ENCODE measurements at places on chromosomes 4 and X. TPM values are rescaled to one million over a fixed set of nuclear protein-coding genes. Genes with fewer than 3 reads are reported as not detected.

GPR50 gene
- total RNA-seq: not detected

HSFX1 gene
- 3.0 TPM for total RNA-seq

FMR1 gene
- 24.3 TPM for total RNA-seq

NKX1-1 gene
- not detected for total RNA-seq

CDKL2 gene
- total RNA-seq: 0.11 TPM

RPL39 gene
- total RNA-seq: 1,056 TPM

PABPC5 gene
- total RNA-seq: 0.91 TPM

GAGE12J gene
- not detected for total RNA-seq

DNA sequence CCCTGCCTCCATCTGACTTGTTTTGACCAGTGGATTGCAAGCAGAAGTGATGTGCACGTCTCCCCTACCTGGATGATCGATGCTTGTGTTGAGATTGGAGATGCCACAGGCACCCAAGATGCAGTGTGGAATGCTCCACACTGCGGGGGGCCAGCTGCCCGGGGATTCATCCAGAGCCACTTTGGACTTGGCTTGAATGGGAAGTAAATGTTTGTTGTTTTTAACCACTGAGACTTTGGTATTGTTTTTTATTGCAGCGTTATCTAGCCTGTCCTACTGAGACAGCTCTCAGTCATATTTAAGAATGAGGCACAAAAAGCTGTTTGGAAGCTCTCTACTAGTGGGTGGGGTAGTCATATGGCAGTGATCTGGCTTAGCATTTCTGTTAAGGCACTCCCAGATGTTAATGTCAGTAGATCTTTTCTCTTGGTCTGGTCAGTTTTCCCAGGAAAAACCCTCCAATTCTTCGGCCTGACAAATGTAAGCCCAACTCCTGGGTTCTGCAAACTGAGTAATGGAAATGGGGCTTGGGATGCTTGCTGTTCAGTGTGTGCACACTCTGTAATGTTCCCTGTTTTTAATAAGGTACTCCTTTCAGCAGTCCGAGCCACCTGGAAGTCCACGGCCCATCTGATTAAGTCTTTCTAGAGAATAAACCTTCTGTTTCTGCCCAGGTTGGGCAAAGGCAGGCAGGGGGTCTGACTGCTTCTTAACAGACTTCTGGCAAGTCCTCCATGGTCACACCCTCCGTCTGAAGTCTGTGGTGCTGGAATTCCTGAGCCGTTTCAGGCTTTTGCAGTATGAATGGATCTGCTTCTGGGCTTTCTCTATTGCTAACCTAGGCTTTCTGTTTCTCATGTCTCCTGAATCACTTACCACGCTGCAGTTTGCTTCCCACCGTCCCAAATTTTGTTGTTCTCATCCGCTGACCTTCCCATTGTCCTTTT is 74.8 kb downstream of the WWC2 start:
- DNase-seq: no peak

DNA sequence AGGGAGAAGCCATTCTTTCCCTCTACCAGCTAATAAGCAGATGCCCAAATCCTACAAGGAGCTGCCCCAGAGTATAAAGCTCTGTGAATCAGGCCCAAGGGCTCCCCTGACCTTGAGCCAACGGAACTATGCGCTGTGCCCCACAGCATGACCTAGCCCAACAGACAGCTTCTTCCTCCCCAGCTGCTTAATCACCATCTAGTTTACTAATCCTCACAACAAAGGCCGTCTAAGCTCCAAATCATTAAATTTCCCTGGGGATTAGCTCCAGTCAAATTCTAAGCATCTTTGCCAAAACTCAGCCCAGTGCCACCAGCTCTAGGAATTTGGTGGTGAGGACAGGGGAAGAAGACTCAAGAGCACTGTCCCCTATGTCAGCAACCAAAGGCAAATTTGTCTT is 113.1 kb downstream of the SHROOM4 start:
- DNase-seq: no peak

DNA sequence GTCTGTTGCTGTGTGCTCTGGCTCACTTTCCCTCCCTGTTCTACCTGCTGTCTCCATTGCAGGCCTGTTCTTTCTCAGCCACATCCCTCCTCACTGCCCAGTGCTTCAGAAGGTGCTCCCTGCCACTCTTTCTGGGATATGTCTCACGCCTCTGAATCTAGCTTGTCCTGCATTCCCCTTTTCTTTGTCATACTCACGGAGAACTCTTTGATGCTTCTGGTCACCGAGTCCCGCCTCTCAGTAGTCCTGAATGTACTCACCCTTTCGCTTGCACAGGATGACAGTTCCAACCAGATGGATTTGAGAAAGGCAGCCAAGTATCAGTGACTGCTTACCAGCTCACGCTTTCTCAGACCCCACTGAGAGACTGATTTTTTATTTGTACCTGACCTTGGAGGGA is 65.2 kb upstream of the TLR2 start:
- DNase-seq: no peak

- no peak for DNase-seq
These were observed 11.2 kb downstream of the PJA1 start for GRCh38 chrX:69154051-69154450.

DNA sequence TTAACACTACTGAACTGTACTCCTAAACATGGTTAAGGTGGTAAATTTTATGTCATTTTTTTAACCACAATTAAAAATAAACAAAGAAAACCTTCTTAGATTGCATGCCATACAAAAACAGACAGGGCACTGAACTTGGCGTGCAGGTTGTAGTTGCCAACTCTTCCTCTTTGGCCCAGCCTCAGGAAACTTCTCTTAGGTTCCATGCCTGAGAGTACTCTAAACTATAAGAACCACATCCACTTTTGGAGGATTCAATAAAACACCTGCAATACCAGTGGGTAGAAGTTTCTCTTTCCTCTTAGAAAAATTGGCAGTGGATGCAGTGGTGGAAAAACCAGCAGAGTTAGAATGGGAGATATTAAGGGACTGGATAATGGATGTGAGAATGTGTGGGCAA is 103.4 kb downstream of the LUZP4 start:
- no peak for DNase-seq

DNA sequence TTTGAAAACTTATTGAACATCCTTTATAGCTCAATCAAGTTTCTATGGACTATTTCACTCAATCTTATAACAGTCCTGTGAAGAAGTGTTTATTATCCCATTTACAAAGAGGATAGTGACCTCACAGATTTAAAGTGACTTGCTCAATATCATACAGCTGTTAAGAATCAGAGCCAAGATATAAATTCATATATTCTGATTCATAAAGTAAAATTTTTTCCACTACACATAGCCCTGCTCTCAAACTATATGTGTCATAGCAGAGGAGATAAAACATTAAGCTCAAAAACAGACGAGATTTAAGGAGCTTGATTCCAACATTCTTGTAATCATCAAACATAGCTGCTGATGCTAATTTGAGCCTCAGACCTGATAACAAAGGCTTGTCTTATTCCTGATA is 226.8 kb downstream of the CAMK2D start:
- no peak for DNase-seq

- no peak for DNase-seq
These were observed 10.9 kb downstream of the MFAP3L start for GRCh38 chr4:170015285-170015684.

DNA sequence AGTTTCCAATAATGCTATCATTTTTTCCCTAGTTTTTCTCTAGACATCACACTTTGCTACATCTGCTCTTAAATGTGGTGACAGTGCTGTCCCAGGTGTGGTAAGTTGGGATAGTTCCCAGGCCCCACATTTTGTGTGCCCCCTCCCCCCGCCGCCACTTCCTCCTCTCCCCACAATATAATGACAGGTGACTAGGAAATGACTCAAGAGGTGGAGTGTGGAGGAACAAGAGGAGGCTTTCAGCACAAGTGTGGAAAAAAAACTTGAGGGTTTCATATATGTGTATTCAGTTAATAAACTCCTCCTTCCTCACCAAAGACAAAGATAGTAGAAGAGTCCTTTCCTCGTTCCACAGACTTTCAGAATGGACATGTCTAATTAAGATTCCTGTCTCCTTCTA is 18.3 kb upstream of the IL21 start:
- DNase-seq: no peak

DNA sequence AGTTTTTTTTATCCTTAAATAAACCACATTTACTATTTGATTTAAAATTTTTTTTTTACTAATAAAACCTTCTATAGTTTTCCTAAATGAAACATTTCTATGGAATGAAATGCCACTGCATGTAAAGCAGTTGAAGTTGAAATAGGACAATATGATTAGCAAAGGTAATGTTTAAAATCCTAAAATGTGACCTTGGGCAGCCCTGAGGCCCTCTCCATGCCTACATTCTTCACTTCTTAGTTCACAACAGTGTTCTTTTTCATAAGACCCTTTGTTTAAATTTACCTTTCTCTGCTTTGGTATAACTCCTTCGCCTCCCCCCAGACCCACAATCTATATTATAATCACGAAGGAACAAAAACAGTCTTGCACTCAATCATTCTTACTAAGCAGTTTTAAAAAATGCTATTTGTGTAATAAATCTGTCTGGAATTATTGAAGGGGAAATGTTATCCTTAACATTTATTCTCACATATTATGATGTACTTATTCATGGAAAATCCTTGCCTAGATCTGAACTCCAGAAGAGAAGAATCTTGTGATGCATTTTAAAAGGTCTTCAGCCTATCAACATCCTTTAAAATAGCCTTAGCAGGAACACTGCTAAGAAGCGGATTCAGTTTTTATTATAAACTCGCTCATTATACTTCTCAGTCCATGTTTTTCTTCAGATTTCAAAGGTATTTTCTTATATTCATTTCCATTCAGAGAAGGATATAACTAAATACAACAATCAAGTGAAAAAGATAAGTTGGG is 124.6 kb upstream of the NAP1L5 start:
- DNase-seq: no peak

GRCh38 chr4:138831948-138832347 is 183.6 kb upstream of the NOCT start:
- DNase-seq: no peak

DNA sequence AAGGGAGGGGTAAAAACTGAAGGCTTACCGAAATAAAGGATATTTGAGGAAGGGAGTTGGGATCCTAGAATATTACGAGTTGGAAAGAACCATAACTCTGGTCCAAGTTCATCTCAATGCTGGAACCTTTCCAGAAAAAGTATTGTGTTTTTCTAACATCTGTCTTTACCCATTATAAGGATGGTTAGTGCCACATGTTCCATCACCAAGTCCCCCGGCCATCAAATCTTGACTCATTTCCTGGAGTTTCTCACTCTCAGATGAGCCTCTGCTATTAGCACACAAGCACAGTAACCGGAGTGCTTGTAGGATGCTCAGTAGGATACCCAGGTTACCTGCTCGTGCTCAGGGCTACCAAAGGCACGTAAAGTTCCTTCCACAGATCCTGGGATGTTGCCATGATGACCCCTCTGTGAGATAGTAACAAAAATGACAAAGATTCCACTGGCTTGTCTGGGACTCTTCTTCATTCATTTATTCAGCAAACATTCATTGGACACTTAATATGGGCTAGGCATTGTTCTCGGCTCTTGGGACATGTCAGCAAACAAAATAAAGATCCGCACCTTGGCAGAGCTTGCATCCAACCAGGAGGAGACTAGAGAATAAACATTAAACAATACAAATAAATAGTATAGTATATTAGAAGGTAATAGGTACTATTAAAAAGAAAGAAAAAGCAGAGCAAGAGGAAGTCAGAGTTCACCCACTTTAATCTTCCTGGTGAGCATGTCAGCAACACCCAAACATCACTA is 36.3 kb downstream of the PKD2 start:
- no peak for DNase-seq

DNA sequence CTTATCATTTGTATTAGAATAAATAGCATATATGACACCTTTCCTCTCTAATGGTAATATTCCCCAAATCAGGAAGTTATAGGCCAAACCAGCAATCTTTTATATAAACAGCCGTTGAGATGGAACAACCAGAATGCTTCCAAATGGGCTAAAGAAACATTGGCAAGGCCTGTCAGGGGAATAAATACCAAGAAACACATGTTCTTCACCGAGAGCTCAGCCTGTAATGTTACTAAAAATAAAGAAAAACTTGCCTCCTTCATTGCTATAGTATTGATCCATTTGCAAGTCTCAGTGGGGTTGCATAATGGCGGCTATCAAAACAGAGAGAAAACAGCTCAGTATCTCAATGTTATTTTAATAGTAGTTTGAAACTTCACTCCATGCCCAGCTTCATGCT is 104.9 kb downstream of the FAM13A start:
- no peak for DNase-seq

DNA sequence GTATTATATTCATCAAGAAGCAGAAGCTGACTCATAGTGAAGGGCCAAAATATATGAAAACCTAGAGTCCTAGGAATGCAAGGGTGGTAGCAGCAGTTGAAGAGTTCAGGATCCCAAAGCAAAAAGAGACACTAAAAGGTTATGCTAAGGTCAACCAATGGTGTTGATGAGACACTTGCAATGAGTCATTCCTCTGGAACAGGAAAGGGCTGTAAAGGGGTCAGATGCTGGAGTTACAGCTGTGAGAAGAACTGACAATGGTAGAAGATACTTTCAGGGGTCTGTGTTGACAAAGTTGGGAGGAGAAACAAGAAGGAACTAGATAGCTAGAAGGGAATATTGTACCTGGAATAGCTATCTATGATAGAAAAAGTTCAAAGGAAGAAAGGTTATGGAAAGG is 47.5 kb downstream of the ZGRF1 start:
- no peak for DNase-seq

DNA sequence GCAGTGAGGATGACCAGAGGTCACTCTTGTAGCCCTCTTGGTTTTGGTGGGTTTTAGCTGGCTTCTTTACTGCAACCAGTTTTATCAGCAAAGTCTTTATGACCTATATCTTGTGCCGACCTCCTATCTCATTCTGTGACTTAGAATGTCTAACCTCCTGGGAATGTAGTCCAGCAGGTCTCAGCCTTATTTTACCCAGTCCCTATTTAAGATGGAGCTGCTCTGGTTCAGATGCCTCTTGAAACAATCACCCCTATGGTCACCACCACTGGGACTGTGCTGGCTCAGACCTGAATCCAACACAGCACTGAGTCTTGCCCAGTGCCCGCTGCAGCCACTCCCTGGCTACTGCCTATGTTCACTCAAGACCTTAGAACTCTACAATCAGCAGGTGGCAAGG is 49.4 kb downstream of the MCUB start:
- no peak for DNase-seq

GRCh38 chrX:11528623-11529022 is 137.1 kb downstream of the ARHGAP6 start:
- DNase-seq: no peak

DNA sequence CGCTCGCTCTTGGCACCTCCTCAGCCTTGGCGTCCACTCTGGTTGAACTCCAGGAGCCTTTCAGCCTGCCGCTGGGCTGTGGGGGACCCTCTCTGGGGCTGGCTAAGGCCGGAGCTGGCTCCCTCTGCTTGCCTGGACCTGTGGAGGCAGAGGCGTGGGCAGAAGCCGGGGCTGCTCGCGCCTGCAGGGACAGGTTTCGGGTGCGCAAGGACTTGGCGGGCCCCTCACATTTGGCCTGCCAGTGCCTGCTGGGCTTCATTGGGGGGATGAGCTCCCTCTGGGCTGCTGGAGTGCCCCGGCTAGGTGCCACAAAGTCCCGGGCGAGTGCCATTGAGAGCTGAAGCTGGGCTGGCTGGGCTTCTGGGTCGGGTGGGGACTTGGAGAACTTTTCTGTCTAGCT is 371.7 kb downstream of the FAM133A start:
- no peak for DNase-seq
